ENCODE measurements at places on chromosomes 7 and 10. TPM values are rescaled to one million over a fixed set of nuclear protein-coding genes. Genes with fewer than 3 reads are reported as not detected.

GRCh38 chr7:26490640-26491624 lies 199.3 kb downstream of the SNX10 start:
- DNase-seq = no peak

The APBB1IP gene
- total RNA-seq = 0.27 TPM

The RGS10 gene
- total RNA-seq = 96.7 TPM

- DNase-seq = no peak
Measured at GRCh38 chr10:129727071-129727470, 237.0 kb downstream of the EBF3 start.

DNA sequence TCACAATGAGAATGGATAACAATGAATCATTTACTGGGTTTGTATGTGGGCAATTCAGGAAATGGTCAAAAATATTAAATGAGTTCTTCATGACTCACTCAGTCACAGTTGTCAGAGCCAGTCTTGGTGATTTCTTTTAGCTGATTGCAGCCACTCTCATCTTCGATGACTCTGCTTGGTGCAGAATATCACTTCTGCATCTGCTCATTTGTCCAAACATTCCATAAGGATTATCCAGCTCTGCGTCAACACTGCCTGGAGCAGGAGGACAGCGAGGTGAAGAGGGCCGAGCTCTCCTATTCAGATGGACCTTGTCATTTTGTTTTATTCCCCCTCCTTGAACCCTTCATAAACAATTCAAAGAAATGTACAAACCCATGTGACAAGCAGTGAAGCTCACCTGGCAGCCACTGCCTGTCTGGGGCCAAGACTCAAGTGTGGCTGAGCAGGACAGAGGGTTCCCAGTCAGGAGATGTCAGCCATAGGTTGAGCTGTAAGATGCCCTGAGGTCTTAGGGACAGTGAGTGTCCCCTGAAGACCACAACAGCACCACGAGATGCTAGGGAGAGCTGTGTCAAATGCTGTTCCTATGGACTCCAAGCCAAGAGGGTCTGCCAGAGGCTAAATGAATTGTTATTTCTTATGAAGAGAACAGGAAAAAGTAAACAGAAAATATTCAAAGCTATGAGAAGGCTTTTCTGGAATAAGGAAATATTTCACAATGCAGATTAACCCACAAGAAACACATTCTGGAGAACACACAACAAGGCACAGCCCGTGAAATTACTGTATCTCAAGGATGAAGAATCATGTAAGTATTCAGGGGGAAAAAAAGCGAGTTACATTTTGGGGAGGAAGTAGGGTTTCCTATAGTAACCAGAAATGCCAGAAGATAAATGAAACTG lies 33.1 kb upstream of the EGFR start:
- peak; percentile 18 for DNase-seq

GRCh38 chr7:28956608-28957063 lies 1.5 kb downstream of the TRIL start:
- DNase-seq = no peak

GRCh38 chr7:100654908-100655831 lies 1.1 kb downstream of the ACTL6B start:
- DNase-seq = no peak

DNA sequence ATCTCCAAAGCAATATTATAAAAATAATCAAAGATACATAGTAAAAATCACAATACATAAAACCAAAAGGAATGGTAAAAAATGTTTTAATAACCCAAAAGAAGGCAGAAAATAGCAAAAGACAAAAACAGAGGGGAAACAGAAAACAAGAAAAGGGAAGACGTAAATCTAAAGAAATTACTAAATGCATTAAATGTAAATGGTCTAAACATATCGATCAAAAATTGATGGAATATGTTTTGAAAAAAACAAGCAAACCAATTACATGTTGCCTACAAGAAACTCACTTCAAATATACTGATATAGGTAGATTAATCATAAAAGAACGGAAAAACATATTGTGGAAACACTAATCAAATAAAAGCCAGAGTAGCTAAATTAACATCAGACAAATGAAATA lies 369.1 kb downstream of the GRID1 start:
- no peak for DNase-seq

The TMEM72 gene
- total RNA-seq = not detected

The DENND2A gene
- 0.12 TPM for total RNA-seq

The SVOPL gene
- not detected for total RNA-seq

- DNase-seq = no peak
Measured at GRCh38 chr10:19931894-19932590, 115.8 kb downstream of the PLXDC2 start.

DNA sequence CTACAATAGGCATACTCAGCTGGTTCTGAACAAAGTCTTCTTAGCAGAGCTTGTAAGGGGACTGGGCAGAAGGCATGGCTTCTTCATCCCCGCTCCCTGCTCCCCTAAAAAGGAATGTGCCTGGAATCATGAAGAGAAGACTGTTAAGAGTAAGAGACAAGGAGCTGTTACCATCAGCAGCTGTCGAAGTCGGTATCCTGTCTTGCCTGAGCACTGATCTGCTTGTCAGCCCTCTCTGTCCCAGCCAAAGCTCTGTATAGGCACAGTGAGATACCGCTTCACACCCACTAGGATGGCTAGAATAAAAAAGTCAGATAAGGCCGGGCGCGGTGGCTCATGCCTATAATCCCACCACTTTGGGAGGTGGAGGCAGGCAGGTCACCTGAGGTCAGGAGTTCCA lies 2.4 kb downstream of the ABLIM1 start:
- DNase-seq = no peak

The HMX3 gene
- total RNA-seq = not detected

DNA sequence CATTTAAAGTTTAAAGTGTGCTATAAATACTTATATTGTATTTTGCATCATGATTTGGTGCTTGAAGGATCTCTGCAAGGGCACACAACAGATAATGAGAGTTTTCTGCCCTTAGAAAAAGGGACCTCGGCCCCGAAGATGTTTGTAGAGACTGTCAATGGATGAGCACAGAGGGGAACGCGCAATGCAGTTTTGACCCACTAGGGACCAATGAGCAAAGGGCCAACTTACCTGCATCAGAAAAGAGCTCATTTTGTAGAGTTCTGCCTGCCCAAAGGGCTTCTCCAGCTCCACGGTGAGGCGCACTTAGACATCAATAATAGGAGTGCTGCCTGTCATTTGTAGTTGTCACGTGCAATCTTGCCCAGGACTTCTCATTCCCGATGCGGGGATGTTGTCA lies 91.1 kb downstream of the BUB3 start:
- DNase-seq = no peak

- no peak for DNase-seq
Measured at GRCh38 chr10:91883549-91884444, 25.5 kb downstream of the FGFBP3 start.

GRCh38 chr10:123669886-123670285 lies 3.7 kb downstream of the GPR26 start:
- DNase-seq = no peak

- no peak for DNase-seq
Measured at GRCh38 chr7:105325216-105325904, 63.4 kb downstream of the SRPK2 start.

The CFAP69 gene
- 4.1 TPM for total RNA-seq

The TMEM26 gene
- total RNA-seq = not detected

DNA sequence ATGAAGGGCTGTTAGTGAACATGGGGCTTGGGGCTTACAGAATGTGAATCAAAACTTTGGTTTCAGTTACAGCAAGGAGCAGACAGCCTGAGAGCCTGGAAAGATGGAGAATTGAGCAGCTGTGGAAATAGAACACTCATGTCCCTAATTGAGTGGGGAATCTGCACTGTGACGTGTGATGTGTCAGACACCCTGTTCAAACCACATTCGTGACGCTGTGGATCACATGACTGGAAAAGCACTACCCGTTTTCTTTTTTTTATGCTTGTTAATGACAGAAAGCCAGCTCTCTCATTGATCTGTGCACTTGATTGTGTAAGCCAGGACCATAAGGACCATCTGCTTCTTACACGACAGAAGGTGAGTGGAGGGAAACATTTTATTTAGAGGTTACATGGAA lies 15.1 kb upstream of the TBX20 start:
- no peak for DNase-seq

DNA sequence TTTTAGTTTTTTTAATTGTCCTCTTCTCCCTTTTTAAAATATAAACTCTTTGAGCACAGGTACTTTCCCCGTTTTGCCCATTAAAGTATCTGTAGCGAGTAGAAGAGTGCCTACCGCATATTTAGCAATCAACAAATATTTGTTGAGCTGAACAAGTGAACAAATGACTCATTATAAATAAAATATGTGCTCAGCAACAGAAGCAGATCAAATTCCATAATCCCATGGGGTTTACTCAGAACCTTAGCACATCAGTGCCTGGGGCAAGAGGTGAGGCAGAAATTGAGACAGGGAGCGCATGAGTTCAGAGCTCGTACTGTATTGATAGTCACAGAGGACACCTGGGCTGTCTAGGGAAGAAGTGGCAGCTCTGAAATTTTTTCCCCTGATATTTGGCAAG lies 161.0 kb downstream of the SEM1 start:
- DNase-seq = no peak

GRCh38 chr7:31508823-31509222 lies 5.1 kb upstream of the ITPRID1 start:
- DNase-seq = no peak

The ATXN7L1 gene
- 11.5 TPM for total RNA-seq

GRCh38 chr7:2715341-2716231 lies 27.6 kb downstream of the AMZ1 start:
- DNase-seq = no peak

DNA sequence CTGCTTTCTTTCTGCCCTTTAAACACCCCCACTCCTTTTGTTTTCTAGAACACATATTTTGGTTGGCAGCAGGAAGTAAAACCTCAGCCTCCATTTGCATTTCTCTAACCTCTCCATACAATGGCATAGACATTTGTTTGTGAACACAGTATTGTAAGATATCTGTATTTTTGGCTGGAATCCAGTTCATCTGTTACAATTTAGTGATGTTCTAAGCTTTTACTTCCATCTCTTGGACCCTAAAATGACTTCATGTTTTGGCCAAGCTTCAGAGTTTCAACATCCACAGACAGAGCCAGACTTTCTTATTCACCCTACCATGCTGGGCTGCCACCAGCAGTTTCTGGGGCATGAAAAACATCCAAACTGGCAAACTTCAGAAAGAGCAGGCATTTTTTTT lies 21.1 kb upstream of the AUTS2 start:
- no peak for DNase-seq

- no peak for DNase-seq
Measured at GRCh38 chr7:151486074-151486473, 33.6 kb downstream of the RHEB start.

The C7orf57 gene
- total RNA-seq = 0.15 TPM
